Panc1 (cell line): ENCODE measurements at places on chromosomes 12 and 14. TPM values are rescaled to one million over a fixed set of nuclear protein-coding genes. Genes with fewer than 3 reads are reported as not detected.

DNA sequence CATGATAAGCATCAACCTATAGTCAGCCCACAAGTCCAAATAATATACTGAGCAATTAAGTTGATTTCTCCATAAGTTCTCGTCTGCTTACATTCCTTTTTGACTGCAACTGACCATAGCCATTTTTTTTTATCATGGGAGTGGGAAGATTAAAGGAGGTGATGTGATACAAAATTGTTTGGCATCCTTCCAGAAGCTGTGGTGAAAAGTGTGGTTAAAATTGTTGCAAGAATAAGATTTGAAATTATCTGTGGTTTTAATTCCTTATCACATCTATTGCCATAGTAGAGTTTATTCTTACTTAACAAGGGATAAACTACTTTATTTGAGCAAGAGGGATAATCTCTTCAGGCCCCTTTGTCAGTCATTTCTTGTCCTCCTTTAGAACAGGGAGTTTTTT is 50.7 kb downstream of the LIN52 start:
- DNase-seq, result no peak

DNA sequence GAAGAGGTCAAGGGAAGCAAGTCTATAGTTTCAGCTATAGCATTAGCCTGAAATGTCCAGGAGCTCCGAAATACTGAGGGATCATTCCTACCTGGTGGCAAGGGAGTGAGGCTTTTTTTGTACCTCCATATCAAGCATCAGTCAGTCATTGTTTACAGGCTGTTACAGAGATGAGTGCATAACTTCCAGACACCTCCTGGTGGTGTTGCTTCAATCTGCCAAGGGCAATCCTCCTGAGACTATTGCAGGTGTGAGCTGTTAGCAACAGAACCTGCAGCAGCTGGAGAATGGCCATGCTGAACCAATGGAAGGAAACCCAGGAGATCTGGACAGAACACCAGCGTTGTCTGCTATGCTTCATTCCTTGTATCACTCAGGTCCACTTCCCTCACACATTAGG is 80.0 kb upstream of the SLC8A3 start:
- no peak for DNase-seq

DNA sequence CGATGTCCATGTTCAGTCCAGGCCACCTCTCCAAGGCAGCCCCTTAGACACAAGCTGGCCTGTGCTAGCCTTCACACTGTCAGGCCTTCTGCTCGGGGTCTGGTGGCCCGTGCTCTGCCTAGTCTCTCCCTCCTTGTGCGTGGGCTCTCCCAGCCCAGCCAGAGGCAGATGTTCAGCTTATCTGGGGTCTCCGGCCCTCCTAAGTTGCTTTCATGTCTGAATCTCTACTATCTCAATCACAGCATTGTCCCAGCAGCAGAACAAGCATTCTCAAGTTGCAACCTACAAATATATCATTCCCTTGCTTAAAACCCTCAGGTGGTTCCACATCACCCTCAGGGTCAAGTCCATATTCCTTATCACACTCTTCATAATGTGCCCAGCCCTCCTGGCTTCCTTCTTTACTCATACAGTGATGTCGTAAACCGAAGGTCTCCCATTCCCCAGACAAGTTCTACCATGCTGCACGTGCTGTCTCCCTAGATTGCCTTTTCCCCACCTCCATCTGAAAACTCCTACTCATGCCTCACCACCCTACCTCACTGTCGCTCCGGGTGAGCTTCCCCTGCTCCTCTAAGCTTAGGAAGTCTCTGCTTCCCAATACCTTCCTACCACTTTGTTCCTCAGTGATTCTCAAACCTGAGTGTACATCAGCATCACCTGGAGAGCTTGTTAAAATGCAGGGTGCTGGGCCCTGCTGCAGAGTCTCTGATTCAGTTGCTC is 1.5 kb downstream of the KRT73 start:
- no peak for DNase-seq

DNA sequence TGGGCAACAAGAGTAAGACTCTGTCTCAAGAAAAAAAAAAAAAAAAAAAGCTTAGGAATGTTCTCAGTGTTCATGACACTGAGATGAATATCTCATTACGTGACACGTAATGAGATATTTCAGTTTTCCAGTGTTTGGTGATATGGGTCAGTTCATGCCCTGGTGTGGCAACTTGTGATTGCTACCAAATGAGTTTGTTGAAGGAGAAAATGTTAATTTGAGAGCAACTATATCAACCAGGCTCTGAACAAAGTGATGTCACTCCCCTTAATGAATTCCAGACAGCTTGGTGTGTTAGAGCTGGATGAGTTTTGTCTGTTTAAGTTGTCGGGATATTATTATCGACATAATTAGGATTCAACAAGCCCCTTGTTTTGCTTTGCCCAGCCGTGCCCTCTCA is 211.7 kb downstream of the DPF3 start:
- no peak for DNase-seq

DNA sequence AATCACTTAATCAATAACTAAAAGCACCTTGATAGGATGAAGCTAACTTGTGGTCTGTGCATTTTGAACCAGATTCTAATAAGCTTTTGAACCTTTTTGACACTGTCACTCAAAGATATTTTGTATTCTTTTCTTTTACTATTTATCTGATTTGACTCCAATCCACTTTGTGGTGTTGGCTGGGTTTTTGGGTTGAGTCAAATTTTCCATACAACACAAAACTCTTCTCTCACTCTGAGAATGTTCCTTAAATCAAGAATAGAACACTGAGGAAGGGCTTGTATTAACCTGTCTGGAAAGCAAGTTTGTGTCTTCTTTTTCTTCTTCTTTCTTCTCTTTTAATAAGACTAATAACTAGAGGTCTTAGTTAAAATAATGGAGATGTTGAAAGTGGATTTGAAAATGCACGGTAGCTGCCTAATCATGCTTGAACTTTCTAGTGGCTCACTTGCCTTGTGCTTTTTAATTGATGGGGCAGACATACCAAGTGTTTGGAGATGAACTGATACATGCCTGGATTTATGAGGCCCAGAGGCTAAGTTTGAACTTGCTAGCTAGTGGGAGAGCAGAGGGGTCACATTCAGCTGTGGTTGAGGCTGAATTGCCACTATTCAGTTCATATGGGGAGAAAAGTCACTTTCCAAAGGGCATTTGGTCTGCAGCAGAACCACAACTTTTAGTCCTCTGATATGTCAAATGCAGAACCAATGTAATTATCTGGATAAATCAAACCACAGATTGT is 93.5 kb upstream of the PTHLH start:
- no peak for DNase-seq

DNA sequence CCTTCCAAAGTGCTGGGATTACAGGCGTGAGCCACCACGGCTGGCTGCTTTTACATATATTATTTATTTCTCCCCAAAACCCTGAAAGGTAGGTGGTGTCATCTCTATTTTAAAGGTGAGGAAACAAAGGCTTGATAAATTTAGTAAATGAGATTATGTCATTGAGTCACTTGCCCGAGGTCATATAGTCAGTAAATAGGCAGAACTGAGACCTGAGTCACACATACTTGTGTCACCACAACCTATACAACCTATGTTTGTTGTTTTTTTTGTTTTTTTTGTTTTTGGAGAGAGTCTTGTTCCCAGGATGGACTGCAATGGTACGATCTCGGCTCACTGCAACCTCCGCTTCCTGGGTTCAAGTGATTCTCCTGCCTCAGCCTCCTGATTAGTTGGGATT is 12.8 kb downstream of the TSFM start:
- DNase-seq, result no peak

- no peak for DNase-seq
Measured at GRCh38 chr12:67788118-67788517, 139.6 kb downstream of the DYRK2 start.

DNA sequence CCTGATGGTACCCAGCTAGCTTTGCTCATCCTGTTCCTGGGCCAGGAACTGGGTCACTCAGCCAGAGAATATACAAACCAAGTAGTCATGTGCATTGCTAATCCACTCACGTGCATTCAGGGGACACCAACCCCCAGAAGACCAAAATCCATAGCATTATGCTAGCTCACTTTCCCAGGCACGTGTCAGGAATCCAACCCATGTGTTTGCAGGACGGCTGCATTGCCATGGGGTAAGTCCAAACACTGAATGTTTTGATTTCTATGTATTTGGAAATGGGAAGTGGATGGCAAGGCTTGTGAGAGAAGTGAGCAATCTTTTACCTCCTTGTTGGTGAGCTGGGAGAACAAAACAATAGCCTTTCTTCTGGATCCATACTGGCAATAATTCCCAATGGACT is 87.1 kb upstream of the FOXN3 start:
- DNase-seq, result no peak

DNA sequence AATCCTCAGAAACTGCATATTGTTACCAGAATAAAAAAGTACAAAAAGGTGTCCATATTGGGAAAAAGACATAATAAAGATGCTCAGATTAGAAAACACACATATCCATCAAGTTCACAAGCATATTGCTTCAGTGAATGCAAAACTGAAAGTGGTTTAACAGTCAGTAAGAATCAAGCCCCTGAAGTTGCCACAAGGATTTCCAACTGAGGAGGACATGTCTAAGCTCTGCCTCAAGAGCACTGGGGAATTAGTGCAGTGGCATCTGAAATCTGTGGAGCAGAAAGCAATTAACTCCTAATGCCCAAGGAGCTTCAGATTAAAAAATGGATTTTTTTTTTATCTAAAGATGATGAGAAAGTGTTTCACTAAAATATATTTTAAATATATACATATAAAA is 113.2 kb downstream of the DENND5B start:
- no peak for DNase-seq

GRCh38 chr14:60317609-60318008 is 68.6 kb downstream of the PPM1A start:
- DNase-seq, result no peak

DNA sequence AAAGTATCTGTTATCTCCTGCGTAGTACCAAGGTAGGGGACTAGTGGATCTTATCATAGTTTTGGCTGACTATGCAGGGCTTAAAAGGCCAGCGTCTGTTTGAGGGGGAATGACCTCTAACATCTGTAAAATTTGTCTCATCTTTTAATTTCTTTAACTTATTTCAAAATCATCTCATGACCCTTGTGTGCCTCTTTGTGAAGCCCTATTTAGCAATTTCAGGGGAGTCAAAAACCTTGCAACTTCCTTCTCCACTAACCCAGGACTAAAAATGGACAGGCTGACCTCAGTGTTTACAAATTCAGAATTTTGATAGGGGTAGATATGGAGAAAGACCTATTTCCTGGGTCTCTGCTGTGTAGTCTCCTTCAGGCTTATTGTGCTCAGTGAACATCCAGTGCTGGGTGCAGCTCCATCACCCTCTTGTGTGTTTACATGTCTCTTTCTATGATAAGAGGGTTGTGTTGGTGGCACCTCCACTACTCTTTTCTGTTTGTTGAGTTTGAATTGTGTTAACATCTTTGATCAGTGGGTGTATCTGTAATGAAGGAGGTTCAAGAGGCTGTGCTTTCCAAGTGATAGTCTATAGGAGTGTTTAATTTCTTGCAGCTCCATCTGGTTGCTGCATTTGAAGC is 14.3 kb downstream of the NECAP1 start:
- no peak for DNase-seq

- no peak for DNase-seq
Measured at GRCh38 chr12:23063206-23063605, 438.2 kb downstream of the ETNK1 start.

- DNase-seq, result no peak
Measured at GRCh38 chr12:102478405-102479098, 1.8 kb downstream of the IGF1 start.

- no peak for DNase-seq
Measured at GRCh38 chr14:69260190-69260860, 367 bp downstream of the GALNT16 start.

- no peak for DNase-seq
Measured at GRCh38 chr12:61111218-61111617, 1149.0 kb upstream of the USP15 start.

DNA sequence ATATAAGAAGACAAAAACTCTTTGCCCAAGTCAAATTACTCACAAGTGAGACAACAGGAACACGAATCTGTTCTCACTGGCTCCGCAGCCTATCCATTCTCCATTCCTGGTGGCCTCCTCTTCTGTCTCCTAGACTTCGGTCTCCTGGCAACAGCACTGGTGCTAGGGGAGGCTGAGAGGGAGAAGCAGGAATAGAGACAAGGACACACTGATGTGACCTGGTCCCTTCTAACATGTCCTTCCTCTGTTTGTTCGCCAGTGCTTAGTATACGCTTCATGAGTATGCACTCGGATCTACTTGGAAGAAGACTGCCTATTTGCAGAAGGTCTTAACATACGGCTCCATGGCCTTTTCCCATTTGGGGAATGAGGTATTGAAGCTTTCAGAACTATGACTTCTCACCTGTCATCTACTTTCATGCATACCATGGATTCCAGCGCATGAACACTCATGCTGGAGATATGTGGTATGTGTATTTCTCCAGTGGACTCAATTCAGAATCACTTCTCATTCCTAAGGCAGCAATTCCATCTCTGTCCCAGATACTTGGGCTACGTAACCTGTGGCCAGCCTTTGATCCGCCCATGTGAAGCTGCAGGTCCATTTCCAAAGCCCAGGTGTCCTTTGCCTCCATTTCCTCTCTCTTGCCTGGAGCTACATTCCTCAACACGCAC is 33.9 kb downstream of the BHLHE41 start:
- no peak for DNase-seq

DNA sequence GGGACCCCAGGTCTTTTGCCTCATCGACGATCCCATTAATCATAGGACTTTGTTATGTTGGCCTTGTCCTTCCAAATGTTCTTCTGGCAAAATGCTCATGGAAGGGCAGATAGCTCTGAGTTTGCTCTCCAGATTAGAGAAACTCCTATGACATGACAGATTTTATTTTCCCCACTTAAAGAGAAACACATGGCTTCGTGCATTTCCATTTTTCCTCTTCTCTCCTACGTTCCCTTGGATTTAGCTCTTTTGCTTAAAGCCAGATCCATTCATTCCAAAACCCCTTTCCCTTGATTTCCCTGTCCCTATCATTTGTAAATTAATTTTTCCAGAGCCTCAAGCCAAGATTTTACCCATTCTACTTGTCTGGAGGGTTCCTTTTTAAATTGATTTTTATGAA is 2.9 kb downstream of the PRIMA1 start:
- DNase-seq, result no peak

DNA sequence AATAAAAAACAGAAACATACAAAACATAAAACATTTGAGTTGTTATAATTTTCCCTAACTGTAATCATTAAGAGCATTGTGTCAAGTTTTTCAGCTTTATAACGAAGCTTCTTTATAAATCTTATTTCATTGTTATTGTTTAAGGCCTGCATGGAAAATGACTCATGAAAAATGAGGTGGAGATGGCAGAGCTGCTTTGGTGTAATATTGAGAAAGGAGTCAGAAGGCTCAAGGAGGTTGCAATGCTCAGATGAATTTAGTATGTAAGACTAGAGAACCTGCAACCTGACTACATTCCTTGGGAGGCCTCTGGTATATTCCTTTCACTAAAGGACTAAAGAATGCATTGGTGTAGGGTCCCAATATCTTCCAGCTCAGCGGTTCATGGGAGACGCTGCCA is 61.5 kb downstream of the TMEM30B start:
- no peak for DNase-seq

DNA sequence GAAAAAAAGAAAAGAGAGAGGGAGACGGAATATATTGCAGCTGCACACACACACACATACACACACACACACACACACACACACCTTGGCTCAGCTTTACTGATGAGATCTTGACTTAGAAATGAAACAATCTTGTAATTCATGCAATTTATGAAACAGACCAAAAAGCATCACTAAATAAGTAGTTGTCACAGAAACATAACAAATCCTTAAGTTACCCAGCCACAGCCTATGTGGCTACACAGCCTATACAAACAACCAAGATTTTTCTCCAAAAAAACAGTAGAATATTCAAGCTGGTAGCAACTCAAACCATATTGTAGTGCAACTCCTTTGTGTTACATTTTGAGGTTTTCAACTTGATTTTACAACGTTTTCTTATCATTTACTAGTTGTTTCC is 37.9 kb upstream of the GNG2 start:
- no peak for DNase-seq

Gene TAS2R13
- total RNA-seq, result 0.39 TPM

Gene MMP17
- total RNA-seq, result 30.0 TPM

Gene PPP4R4
- 1.1 TPM for total RNA-seq

Gene RNASE2
- total RNA-seq, result not detected
